Stimulated activated naive CD4-positive, alpha-beta T cell treated with Interleukin-2 at 50 U/mL for 16 hours (primary cell): ENCODE measurements at places on chromosomes 2 and 18.

DNA sequence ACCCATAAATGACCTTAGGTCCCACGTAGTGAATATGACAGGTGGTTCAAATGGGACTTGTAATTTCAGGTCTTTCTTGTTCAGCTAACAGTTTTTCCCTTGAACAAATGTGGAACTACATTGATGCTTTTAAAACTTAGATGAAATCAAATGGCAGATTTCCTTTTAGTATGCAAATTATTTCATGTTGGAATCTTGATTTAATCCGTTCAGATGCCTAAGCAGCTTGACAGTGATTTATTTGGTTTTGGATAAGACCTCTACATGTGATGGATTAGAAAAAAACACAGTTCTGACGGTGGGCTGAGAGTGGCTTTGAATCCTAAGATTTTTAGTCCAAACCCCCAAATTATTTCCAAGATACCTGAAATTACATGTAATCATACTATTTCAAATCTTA is 16.9 kb downstream of the SCYGR4 start:
- no peak for DNase-seq

GRCh38 chr2:222862909-222863544 is 2.2 kb downstream of the ACSL3 start:
- DNase-seq = no peak

DNA sequence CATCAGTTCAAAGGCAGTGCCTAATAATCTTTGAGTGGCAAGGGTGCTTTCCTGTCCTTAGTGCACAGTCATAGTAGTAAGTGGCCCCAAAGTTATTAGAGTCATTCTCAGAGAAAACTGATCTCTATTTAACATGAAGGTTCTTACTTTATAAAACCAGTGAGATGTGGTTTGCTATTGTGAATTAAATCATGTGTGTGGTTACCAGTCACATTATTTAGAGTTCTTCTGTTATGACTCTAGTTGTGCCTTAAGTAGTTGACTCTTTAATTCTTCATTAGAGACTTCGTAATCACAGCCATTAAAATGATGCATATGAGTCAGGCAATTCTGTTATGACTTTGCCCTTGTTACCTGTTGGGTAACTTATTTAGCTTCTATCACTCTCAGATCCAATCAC is 1392.9 kb upstream of the ACVR2A start:
- no peak for DNase-seq

DNA sequence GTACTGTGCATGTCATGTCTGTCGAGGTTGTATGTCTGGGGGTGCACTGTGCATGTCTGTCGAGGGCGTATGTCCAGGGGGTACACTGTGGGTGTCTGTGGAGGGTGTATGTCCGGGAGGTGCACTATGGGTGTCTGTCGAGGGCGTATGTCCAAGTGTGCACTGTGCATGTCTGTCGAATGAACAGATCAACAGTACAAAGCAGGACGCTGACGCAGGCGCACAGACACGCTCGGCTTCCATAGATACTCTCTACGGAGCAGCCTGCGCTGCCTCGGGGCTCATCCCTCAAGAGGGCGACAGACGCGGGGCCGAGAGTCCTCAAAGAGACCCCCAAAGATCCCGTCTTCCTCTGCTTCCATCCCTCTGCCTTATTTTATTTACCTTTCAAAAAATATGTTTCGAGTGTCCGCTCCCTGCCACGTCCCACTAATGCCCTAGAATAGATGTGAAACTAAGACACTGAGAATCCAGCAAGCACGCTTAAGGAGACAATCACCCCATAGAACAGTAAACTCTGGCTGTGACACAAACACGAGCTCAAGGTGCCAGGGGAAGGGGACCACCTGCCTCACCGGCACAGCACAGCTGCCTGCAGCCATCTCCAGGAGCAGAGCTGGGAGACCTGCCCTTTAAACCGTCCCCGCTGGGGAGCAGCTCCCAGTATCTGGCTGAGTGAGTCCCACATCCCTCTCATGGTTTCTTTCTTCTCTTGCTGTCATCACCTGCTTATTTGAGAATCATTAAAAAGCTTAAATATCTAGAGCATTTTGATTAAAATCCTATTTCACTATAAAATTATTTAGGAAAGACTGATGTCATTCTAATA is 250.5 kb upstream of the MYT1L start:
- no peak for DNase-seq

DNA sequence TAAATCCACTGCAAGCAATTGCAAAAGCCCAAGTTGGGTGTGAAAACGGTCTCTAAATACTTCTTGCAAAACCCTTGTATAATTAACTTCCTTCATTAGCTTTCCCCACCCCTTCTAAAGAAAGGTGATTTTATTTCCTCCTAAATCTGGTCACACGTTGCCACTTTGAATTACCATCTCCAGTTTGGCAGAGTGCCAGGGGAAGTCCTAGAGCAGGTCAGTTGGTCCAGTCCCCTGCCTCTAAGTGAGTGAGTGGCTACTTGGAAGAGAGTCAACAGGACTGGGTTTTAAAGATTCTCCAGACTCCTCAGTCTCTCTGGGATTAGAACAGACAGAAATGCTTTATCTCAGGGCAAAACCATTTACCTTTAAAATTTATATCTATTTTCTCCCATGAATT is 18.7 kb upstream of the LYPD6B start:
- no peak for DNase-seq

- no peak for DNase-seq
Observed at GRCh38 chr2:196551014-196551413, 88.5 kb upstream of the CCDC150 start.

DNA sequence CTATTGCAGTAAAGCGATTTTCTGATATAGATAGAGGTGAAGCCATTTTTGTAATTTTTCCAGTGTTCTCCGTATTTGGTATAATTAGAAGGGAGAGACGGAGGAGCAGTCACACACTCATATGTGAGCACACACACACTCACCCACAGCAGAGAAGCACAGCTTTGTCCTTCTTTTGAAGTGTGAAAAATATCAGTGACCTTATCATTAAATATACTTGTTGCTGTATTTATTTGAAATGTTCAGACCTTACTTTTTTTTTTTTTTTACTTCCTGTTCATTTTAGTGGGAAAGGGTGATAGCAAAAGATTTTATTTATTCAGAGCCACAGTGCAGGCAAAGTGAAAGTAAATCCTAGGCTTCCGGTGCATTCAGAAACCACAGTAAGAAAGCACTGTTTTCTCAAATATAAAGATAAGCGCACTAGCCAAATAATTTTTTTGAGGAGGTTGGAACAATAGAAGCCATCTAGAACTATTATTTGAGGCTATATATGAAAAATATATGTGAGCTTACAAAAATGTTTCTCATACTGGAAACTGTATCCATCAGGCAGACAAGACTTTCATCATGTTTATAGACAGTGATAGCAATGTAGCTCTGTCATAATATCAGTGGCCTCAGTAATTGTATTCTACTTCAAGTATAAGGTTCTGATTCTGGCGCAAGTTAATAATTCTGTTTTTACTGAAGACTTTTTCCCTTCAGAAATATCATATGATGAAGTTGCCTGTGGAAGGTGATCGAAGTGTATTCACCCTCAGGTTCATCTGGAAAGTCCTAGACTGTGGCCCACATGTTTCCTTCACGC is 37.2 kb downstream of the TSHZ1 start:
- no peak for DNase-seq

- no peak for DNase-seq
Observed at GRCh38 chr2:163703386-163703785, 32.4 kb downstream of the FIGN start.

DNA sequence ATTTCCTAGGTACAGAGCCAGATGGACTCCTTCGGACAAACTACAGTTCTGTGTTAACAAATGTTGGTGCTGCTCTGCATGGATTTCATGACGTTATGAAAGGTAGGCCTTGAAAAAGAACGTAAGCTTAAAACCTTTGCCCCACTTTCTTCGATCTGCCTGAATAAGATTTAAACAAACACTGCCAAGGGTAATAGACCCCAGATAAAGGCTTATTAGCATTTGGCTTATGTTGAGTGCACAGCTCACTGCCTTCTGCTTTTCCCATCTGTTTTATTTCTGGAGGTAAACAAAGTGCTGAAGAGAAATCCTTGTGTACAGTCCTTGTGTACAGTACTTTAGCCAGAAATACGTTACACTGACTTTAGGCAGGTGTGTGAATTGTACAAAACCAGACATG is 50.0 kb upstream of the STON1 start:
- no peak for DNase-seq

DNA sequence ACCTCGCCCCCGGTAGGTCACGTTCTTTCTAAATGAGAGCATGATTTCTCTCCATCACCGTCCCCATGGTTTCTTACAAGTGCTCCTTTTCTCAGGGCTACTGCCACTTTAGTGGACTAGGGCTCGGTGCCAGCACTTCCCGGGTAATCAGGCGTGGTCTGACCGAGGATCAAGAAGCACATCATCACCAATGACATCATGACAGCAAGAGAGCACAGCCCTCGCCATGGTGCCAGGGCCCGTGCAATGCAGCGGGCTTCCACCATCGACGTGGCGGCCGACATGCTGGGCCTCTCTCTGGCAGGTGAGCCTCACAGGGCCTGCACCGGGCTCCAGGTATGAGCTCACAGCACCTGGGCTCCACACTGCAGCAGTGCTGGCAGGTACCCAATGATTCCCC is 75.2 kb downstream of the INPP4A start:
- no peak for DNase-seq
